ENCODE measurements at places on chromosomes 13 and 19.
A peak's percentile ranks its signal among the peaks of the same experiment; 100 is the strongest.

DNA sequence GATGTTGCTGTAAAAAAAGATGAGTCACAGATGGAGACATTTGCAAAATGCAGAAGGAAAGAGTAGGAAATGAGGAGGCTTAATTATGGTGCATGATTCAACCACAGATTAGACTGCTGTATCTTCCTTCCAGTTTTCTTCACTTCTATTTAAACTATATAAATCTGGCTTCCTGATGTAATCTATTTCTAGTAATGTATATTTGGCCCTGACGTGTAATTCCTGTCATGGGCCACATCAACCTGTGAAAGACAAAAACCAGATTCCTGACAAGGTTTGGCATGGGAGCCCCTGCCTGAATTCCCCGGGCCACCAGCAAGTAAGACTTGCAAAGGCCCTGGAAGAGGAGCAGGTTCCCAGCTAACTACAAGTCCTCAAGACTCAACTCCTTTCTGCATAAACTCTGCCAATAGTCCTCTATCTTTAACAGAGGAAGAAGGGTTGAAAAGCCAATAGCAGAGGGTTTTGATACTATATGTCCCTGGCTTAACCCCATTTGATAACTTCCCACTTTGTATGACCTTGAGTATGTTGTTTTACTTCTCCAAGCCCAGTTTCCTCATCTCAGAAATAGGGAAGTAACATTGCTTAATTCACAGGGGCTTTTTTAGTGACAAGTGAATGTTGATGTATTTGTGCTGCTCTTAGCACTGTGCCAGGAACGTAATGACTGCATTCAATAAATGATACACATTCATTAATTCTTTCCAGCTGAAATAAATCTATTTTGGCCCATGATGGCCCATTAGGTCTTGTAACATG is 172.7 kb downstream of the SPRY2 start:
- DNase-seq: no peak

- no peak for DNase-seq
Observed at GRCh38 chr13:99883805-99884204, 87.8 kb downstream of the ZIC5 start.

DNA sequence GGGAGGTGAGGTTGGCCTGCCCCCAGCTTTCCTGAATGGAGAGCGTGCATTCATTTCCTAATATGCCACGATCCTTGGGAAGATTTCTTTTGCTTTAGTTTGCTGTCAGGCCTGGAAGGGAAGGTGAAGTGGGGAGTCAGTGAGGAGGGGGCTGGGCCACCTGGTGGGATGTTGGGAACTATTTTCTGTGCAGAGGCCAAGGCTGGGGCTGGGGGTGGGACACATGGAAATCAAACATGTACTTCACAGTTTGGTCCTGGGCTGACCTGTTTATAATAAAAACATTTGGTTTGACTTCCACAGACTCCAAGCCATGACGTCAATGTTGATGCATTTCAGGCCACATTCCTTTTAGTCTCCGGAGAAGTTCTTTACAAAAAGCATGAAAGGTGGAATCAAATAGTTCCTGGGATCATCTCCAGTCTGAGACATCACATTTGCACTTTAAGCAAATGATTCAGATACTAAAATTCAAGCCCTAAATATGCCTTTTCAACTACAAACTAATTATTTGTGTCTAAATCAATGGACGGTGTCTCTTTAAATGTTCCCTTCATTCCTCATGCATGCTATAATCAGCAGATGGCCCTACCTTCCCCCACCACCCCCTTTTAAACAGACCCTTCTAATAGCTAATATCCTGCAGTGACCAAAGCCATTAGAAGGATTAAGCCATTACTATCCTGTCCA is 41.5 kb upstream of the MEDAG start:
- peak; percentile 95 for DNase-seq

GRCh38 chr13:111938741-111939665 is 127.9 kb upstream of the SOX1 start:
- DNase-seq: no peak

GRCh38 chr19:17331045-17331558 is 3.6 kb downstream of the ANO8 start:
- DNase-seq: no peak

GRCh38 chr13:77497350-77497749 is 38.2 kb upstream of the SCEL start:
- no peak for DNase-seq

GRCh38 chr13:41678848-41679247 is 221.5 kb downstream of the RGCC start:
- DNase-seq: no peak

- no peak for DNase-seq
Observed at GRCh38 chr19:12450844-12451243, 10.0 kb upstream of the ZNF443 start.

DNA sequence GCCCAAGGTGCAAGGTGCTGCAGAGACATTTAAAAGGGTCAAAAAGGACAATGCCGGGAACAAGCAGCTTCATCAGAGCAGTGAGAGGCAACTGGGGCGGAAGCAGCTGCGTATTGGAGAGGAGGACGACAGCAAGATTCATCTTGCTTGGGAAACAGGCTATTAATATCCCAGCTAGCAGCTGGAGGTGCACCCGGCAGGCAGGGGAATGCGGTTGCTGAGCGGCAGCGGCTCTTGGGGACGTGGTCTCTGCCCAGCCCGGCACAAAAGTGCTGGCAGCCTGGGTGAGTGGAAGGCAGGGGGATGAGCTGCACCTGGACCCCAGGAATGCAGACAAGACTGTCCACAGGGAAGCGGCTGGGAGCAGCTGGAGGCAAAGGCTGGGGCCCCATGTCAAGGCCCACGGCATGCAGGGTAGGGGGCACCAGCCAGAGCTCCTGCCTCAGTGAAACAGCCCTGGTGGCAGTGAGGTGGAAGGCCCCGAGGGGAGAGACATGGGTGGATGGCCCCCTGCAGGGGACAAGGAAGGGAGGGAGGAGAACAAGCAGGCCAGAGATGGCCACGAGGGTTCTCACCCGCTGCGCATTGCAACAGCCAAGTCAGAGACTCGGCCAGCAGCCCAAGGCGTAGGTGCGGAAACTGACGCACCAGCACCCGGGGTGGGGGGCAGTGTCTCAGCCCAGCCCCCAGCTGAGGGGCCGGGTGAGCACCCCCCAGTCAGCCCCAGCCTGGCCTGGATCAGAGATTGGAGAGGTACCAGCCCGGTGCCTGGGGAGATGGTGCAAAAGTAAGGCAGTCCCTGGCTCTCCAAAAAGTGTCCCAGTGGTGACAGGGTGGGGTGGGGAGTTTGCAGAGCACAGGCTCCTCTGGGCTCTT is 34.4 kb downstream of the PEPD start:
- DNase-seq: no peak

- no peak for DNase-seq
Observed at GRCh38 chr19:2613507-2614295, 88.8 kb downstream of the GNG7 start.

- no peak for DNase-seq
Observed at GRCh38 chr19:4391701-4392483, 8.5 kb downstream of the SH3GL1 start.

DNA sequence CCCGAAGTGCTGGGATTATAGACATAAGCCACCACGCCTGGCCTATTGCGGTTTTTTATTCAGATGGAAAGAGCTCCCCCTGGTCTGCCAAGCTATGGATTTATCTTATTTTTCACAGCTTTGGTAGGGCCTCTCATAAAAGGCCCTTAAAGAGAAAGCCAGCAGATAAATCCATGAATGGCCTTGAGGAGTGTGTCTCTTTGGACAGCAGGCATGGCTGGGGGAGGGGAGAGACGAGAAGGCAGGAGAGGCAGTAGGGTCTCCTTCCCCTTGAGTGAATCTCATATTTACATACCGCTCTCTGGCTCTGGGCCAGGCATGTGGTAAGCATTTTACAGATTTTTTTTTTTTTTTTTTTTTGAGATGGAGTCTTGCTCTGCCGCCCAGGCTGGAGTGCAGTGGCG is 25.2 kb downstream of the MARK4 start:
- DNase-seq: no peak

DNA sequence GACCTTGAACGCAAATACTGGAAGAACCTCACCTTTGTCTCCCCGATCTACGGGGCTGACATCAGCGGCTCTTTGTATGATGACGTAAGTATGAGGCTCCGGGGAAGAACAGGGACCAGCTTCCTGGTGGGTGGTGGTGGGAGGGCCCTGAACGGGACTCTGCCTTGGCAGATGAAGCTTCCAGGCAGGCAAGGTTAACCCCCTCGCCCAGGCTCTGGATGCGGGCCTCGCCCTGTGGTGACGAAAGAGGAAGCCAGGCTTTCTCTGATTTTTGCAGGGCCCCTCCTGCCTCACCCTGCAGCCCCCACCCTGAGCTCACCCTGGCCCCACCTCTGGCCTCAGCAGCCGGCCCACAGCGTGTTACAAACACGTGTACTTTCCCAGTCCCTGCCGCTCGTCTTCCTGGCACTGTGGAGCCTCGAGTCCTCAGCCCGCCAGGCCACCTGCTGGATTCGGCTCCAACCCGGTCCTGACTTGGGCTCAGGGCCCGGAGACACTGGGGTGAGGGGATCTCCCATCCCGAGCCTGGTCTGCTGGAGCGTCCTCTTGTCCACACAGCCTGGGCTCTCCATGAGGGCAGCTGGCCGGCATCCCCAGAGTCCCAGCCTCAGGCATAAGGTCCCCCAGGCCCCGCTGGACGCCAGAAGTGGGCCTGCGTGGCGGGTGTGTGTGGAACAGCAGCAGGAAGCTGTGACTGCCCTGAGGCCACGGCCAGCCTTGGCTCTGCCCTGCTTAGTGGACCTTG is 72.4 kb downstream of the KDM4B start:
- no peak for DNase-seq

DNA sequence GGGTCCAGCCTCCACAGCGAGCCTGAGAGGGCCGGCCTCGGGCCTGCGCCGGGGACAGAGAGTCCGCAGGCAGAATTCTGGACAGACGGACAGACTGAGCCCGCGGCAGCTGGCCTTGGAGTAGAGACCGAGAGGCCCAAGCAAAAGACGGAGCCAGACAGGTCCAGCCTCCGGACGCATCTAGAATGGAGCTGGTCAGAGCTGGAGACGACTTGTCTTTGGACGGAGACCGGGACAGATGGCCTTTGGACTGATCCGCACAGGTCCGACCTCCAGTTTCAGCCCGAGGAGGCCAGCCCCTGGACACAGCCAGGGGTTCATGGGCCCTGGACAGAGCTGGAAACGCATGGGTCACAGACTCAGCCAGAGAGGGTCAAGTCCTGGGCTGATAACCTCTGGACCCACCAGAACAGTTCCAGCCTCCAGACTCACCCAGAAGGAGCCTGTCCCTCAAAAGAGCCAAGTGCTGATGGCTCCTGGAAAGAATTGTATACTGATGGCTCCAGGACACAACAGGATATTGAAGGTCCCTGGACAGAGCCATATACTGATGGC is 490 bp downstream of the ITPKC start:
- DNase-seq: no peak

GRCh38 chr19:52536448-52536800 is 9.0 kb downstream of the ZNF808 start:
- DNase-seq: no peak

- no peak for DNase-seq
Observed at GRCh38 chr19:40907968-40908735, 26.1 kb upstream of the CYP2A7 start.

DNA sequence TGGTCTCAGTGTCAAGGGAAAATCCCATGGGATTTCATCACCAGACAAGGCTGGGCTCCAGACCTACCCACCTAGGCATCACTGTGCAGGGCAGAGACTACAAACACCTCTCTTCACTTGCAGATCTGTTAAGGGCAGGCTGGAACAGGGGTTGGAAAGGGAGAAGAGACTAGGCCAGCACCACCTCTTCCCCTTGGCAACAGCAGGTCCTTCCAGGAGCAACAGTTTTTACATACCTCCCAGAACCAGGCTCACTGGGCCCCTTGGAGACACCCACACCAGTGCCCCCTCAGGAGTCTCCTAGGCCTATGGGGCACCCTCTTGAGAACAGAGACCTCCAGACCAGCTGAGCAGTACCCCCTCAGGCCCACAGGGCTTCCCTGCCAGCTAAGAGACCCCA is 2.5 kb upstream of the UBE2M start:
- DNase-seq: no peak

GRCh38 chr13:25295228-25295627 is 6.2 kb upstream of the NUP58 start:
- DNase-seq: no peak

- no peak for DNase-seq
Observed at GRCh38 chr13:89923736-89924135, 1423.8 kb upstream of the MIR17HG start.

GRCh38 chr13:25990801-25991200 is 61.0 kb downstream of the SHISA2 start:
- DNase-seq: no peak

DNA sequence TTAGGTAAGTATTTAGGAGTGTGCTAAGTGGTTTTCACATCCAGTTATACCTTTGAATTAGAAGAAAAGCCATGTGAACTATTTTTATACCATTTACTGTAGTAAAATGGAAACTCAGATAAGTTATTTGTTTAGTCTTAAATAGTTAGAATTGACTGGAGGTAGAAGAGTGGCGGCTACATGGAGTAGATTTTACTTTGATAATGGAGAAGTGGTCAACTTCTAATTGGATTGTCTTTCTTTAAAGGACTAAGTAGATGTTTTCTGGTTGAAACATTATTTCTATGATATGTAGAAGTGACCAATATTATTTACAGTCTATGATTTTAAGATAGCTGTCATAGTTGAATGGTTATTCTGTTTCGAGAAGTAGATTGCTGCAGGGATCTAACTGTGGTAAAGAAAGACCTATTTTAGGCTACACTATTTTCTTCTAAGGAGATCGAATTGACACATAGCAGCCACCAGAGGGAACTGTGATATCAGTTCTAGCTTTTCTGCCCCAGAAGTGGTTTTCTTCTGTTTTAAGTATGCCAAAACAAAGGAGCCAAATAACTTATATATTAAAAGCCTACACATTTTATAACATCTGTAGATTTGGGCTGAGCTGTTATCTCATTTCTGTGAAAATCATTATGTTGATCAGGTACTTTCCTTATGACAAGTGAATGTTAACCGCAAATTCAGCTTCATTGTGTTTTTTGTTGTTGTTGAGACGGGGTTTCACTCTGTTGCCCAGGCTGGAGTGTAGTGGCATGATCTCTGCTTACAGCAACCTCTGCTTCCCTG is 26.1 kb downstream of the ZMYM2 start:
- DNase-seq: peak; percentile 37

GRCh38 chr19:43777163-43777695 is 3.5 kb downstream of the KCNN4 start:
- no peak for DNase-seq

- DNase-seq: no peak
Observed at GRCh38 chr19:5838353-5839064, 993 bp downstream of the FUT6 start.

Data from astrocyte of the cerebellum (primary cell).